ENCODE measurements at places on chromosomes 2 and 18.
A peak's percentile ranks its signal among the peaks of the same experiment; 100 is the strongest.

- no peak for DNase-seq
These were observed 96.5 kb downstream of the DLGAP1 start for GRCh38 chr18:4358618-4359017.

DNA sequence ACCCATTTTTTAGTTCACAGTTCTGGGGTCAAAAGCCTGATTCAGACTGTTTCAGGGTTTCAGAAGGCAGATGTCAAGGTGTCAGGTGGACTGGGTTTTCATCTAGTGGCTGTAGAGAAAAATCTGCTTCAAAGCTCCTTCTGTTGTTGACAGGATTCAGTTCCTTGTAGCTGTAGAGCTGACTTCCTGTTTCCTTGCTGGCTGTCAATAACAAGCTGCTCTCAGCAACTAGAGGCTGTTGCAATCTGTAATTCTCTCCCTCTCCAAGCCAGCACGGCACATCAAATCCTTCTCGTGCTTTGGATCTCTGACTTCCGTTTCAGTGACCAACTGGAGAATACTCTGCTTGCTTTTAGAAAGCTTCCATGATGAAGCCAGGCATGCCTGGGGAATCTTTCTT, 179.4 kb downstream of the DOK6 start:
- no peak for DNase-seq

DNA sequence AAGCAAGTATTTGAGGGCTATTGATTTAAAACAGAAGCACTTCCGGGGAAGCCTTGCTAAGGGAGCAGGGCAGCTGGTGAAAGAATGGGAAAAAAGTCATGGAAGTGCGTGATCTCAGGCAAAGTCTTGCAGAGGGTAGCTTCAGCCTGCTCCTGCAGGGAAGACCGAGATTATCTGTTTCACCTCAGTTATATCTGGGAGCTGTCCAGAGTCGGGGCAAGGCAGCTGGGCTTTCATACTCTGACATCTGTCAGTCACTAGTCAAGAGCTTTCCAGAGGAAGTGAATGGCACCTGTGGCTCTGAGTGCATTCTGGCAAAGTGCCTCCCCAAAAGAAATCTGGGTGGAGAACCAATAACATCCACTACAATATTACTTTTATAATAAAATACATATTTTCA, 8.7 kb downstream of the NXPH2 start:
- no peak for DNase-seq

GRCh38 chr2:239274391-239275043, 126.3 kb downstream of the HDAC4 start:
- no peak for DNase-seq

GRCh38 chr18:74388227-74388626, 68.9 kb downstream of the DIPK1C start:
- no peak for DNase-seq

DNA sequence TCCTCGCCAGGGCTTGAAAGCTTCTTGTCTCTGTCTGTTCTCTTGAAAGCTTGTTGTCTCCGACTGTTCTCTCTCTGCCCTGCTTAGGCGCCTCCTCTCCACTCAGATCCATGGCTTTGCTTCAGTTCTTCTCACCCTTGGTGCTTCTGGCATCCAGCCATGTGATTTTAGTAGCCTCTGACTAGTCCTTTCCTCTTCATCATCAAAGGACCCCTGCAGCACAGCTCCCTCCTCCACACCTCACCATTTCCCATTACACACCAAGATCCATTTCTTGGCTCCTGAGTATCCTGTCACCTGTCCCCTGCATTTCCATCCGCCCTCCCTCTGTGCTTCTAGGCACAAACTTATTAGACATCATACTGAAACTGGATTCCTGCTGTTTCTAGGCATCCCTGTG, 59.4 kb downstream of the ZNF236 start:
- no peak for DNase-seq

DNA sequence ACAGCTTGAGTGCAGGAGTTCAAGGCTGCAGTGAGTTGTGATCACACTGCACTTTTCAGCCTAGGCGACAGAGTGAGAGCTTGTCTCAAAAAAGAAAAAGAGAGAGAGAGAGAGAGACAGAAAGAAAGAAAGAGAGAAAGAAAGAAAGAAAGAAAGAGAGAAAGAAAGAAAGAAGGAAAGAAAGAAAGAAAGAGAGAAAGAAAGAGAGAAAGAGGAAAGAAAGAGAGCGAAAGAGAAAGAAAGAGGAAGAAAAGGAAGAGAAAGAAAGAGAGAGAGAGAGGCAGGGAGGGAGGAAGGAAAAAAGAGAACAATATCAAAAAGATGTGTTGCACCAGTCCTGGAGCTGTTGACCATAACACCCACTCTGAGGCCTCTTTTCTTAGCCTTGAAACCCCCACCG, 89.8 kb upstream of the MBOAT2 start:
- no peak for DNase-seq

DNA sequence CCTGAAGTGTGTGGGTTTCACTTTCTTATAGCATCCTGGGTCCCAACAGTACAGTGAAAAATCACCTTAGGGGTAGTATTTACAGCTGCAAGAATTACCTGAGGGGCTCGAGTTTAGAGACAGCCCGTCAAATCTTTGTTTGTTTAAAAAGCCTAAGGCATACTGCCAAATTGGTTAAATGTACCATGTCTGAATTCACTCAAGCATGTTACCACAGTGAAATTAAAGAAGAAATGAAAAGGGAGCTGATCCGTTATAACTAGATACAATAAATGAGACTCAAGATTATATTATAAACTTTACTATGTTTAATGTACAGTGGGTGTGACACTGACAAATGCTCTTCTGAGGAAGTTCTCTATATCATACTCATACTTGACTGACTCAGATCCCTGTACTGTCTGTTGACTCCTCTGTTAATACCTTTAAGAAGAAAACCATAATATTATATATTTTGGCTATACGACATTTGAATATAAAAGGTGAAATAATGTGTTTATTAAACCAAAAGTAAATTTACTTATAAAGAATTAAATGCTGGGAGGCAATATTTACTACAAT, 107.3 kb downstream of the TMEFF2 start:
- peak; percentile 32 for DNase-seq

DNA sequence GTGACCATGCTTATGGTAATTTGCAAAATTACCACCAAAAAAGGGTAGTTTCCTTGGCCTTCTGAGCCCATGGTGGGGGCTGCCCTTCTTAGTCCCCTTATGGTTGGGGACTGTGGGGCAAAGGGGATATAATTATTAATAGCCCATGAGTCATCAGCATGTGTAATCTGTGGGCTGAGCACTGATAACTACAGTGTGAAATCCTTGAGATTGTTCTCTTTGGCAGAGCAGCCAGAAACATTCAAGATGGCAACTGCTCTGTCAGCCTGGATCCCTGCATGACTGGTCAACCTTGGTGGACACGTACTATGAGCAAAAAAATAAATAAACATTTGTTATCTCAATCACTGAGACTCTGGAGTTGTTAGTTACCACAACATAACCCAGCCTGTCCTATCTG, 61.3 kb downstream of the MGAT4A start:
- DNase-seq, result peak; percentile 97

DNA sequence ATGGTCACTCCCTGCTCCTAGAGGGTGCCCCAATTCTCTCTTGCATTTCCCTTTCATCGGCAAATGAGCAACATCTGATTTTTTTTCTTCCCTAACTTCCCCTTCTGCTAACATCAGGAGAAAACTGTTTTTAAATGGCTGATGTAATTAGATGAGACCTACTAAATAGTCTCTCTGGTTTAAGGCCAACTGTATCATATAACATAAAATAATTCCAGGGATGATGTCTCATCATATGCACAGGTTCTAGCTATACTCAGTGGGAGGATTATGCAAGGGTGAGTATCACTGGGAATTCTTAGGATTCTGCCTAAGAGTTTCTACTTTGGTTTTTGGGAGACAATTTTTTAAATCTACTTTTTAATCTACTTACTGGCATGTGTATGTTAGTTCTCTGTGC, 193.4 kb downstream of the PARD3B start:
- DNase-seq, result no peak

- no peak for DNase-seq
These were observed 33.8 kb downstream of the HS6ST1 start for GRCh38 chr2:128284841-128285240.

DNA sequence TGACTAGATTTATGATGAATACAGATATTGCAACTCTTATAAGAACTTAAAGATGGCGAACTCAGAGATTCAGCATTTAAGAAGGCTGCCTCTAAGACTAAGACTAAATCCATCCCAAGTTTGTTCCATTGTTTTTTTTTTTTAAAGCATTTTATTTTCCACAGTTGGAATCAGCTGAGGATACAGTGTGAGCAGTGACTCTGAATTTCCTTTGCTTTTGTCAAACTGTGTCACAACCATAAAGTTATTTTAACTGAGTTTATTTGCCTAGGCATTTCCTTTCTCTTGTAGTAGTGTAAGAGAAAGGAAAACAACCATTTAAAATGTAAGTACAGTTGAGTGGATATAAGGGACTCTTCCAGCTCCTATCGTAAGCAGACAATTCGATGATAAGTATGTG, 63.9 kb downstream of the ZEB2 start:
- no peak for DNase-seq

- no peak for DNase-seq
These were observed 245.7 kb downstream of the LOXHD1 start for GRCh38 chr18:46411191-46411828.

GRCh38 chr2:9668687-9669345, 38.0 kb upstream of the YWHAQ start:
- DNase-seq, result no peak

GRCh38 chr18:73848656-73849055, 299.0 kb downstream of the FBXO15 start:
- peak; percentile 57 for DNase-seq

GRCh38 chr2:15159751-15160177, 401.4 kb downstream of the NBAS start:
- DNase-seq, result peak; percentile 32

DNA sequence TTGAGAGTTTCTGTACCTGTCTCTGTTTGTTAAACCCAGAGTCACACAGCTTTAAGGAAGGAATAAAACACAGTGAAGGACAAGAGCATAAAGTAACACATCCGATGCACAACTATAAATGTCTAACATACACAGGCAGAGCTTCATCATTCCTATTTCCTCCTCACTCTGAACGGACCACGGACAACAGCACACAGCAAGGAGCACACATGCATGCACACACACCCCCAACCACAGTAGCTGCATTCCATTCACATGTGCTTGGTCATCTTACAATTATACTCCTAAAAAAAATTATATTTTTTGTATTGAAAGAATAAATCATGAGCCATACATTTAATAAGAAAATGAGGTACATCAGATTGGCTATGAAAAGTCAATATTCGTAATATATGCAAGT, 58.3 kb downstream of the ID2 start:
- DNase-seq, result no peak

DNA sequence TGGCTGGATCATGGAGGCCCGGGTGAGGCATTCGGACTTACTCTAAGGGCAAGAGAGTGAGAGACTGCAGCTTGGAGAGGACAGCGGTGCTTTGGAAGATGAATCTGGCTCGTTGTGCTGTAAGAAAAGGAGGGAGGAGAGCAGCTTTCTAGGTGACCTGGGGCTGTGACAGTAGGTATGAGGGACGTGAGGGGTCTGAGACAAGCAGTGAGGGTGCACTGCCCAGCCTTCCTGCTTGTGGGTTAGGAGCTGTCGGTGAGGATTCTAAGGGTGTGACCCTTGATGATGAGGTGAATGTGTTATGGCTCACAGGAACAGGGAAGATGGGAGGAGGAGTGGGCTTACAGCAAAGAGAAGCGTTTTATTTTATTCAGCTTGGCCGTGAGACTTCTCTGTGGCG, 27.1 kb upstream of the RHOB start:
- no peak for DNase-seq

DNA sequence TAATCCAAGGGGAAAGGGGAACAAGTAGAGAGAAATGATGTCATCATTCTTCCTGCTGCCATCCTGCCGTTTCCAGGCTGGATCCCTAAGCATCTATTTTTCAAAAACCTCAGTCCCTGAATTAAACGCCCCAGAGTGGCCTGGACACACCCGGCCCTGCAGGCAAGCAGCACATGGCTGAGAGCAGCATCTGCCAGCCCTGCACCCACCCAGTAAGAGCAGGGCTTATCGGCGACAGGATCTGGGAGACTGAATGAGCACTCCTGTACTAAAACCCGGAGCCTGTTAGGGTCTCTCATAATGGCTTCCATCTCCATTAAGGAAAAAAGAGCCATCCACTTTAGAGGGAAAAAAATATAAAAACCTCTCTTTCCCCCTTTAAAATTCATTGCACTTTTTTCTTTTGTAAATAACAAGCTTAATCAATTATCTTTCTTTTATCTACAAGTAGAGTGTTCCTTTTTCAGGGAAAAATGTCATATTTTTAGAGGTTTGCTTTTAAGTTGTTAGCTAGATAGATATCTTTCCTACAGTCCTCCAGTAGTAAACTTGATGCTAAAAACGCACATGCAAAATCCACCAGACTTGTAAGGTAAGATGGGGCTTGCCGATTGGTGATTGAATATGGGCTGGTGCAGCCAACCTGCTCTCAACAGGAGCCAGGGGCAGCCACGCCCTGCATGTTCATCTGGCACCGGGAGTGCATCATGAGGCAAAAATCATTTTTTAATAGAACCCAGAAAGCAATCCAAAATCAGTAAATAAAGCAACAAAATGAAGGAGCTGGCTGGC, 457.8 kb downstream of the EIPR1 start:
- no peak for DNase-seq

GRCh38 chr18:6650127-6650507, 79.4 kb upstream of the ARHGAP28 start:
- no peak for DNase-seq

DNA sequence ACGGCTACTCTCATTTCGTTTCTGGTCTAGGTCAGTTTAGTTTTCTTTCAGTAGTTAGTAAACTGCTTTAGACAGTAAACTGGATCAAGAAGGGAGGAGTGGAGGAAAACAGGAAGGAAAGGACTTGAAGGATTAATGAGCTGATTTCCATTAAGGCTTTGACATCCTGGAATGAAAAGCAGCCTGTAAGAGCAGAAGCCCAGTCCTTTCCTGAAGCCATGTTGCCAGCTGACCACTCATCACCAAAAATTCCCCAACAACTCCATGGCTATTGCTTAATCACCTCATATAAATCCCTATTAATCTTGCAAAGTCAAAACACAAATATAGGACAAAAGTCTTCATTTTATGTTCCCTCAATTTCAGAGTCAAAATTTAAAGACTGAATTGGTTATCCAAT, 113.7 kb upstream of the ZFP36L2 start:
- no peak for DNase-seq

DNA sequence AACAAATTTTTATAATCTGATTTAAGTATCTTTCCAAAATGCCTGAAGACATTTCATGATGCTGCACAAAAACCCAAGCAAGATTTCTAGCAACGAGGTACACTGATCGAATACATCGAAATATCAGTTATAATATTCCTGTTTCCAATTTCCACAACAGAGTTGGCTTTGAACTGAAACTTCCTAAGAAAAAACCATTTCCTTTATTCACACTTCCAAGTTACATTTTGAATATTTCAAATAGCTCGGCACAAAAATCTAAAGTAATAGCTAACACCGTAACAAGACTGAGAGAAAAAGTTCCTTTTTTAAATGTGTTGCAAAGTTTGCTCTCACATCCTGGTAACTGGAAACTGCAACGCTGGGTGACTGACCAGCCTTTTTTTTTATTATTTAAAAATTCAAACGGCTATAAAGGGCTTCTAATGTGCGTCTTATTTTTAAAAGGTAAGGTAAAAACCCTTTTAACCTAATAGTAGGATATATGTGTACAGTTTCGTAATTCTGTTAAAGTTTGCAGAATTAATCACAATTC, 1.7 kb downstream of the HNRNPLL start:
- peak; percentile 45 for DNase-seq
